Fibroblast of the aortic adventitia (primary cell): ENCODE measurements at places on chromosomes 13 and 19.

GRCh38 chr19:32674153-32674930, 638 bp downstream of the ANKRD27 start:
- DNase-seq, result no peak

DNA sequence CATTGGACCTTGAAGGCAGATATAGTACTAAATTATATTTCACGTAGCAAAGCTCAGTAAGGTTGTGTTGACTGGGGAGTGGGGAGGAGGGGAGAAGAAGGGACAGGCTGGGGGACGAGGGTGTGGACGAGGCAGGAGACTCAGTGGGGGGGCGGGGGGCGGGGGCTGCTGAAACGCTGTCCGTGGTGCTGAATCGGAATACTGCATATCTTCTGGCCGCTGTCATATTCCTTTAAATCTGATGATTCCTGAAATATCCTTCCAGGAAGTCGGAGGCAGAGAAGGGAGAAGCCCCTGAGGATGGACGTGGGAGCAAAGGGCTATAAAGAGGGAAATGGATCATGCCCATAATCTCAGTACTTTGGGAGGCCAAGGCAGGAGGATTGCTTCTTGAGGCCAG, 34.7 kb upstream of the CASP14 start:
- DNase-seq, result no peak

- no peak for DNase-seq
Observed at GRCh38 chr13:109744512-109745051, 41.8 kb downstream of the IRS2 start.

DNA sequence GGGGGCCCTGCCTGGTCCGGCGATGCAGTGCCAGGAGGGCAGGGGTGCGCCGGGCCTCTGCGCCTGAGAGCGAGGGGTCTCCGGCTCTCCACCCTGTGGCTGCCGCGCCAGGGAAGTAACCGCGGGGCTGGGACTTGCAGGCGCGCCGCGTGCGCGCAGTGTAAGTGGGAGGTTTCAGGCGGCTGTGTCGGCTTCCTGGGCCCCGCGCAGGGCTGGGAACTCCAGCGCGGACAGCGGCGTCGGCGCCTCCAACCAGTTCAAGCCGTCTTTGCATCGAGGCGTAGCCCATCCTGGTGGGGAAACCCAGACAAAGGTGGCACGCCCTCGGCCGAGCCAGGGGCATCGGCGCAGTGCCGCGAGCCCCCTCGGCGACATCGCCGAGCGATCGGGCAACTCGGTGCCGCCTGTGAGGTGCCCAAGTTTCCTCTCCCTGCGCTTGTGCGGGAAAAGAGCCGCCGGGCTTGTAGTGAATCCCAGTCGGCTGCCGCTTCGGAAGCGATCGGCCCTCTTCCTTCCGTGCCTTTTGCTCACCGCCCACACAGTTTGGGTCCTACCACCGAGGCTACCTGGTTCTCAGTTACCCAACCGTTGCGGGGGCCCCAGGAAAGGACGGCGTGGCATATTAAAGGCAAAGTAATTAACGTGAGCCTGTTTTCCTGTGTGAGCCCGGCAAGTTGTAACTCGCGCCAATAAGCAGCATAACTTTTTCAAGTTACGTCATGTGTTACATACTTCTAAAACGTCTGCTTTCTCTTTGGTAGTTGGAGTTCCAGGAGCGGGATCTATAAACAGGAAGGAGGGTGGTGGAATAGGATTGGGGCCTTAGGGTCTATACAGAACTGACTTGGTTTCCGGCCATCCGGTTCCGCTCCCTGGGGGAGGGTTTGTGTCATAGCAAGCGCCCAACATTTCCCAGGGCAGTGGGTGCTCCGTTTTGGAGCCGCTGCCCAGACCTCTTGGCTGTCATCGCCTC, 1.2 kb downstream of the LRCH1 start:
- peak; percentile 79 for DNase-seq

- DNase-seq, result no peak
Observed at GRCh38 chr13:42984691-42985090, 7.3 kb downstream of the EPSTI1 start.

GRCh38 chr13:28459911-28460310, 35.0 kb downstream of the FLT1 start:
- no peak for DNase-seq

GRCh38 chr19:10104665-10105508, 1.3 kb upstream of the PPAN start:
- no peak for DNase-seq

GRCh38 chr19:10219678-10220077, 11.5 kb downstream of the S1PR2 start:
- DNase-seq, result peak; percentile 46

GRCh38 chr13:97359181-97360057, 74.5 kb upstream of the RAP2A start:
- DNase-seq, result peak; percentile 86

DNA sequence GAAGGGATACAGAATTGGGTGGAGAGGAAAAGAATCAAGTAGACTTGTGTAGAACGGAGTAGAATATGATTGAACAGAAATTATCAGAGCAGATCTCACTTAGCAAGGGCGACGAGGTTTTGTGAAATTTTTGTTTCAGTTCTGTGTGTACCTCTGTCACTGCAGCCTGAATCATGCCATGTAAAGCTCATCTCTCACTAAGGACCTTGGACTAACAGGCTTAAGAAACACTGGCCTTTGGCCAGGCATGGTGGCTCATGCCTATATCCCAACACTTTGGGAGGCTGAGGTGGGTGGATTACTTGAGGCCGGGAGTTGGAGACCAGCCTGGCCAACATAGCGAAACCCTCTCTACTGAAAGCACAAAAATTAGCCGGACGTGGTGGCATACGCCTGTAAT, 62.6 kb downstream of the MYH14 start:
- DNase-seq, result no peak
